Non-pigmented ciliary epithelial cell (primary cell): ENCODE measurements at places on chromosomes 12 and 14.

GRCh38 chr12:57243521-57244311 lies 7.3 kb downstream of the STAC3 start:
- DNase-seq: no peak

GRCh38 chr14:102351023-102351422 lies 11.7 kb downstream of the CINP start:
- DNase-seq: no peak

DNA sequence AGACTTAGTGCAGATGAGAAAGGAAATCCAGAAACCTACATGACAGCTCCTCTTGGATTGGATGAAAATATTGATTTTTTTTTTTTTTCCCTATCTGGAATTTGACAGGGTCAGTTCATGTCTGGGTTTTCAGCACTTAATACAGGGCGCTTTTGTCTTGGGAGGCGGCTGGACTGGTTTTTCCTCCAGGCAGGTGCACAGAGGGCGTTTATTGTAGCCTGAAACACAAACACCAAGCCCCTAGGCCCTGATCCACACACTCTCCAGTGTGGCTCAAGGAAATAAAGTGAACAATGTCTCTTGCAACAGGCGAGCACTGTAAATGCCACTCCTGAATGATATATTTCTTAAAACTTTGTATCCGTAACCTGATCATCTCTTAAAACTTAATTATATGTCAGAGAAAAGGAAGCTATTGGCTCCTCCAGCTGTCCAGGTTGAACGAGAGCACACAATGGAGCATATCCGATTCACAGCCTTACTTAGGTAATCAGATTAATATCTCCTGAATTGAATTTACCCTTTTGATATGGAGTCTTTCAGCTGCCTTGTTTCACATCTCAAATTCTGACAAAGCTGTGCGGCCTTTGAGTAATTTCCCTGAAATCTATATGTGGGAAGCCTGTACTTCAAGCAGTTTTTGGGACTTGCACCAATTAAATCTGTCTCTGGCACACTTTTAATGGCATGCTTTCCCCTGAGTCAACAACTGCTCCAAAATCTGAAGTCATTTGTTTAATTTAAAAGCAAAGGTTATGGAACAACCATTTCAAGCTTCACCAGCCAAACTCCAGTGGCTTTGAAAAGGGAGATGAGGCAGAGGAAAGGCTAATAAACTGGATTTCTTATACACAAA lies 485.7 kb downstream of the ZFP36L1 start:
- DNase-seq: no peak

- DNase-seq: peak; percentile 24
Observed at GRCh38 chr12:113030875-113031525, 25.5 kb upstream of the DTX1 start.

GRCh38 chr14:85565862-85566296 lies 35.9 kb downstream of the FLRT2 start:
- no peak for DNase-seq

DNA sequence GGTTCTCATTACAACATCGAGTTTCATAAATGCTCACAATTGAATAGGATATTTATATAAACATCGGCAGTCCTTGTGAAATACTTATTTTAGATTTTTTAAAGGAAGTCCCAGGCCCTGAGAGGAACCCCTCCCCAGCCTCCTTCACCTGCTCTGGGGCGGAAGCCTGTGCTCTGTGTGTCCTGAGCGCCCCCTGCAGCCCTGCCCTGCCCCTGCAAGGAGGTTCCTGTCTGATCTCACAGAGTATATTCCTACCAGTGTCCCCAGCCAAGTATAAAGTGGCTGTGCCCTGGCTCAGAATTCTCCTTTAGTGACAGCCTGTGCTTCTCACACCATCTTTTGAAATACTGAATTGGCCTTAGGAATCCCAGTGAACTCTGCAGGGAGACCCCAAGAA lies 659.5 kb downstream of the TMEM121 start:
- DNase-seq: no peak

DNA sequence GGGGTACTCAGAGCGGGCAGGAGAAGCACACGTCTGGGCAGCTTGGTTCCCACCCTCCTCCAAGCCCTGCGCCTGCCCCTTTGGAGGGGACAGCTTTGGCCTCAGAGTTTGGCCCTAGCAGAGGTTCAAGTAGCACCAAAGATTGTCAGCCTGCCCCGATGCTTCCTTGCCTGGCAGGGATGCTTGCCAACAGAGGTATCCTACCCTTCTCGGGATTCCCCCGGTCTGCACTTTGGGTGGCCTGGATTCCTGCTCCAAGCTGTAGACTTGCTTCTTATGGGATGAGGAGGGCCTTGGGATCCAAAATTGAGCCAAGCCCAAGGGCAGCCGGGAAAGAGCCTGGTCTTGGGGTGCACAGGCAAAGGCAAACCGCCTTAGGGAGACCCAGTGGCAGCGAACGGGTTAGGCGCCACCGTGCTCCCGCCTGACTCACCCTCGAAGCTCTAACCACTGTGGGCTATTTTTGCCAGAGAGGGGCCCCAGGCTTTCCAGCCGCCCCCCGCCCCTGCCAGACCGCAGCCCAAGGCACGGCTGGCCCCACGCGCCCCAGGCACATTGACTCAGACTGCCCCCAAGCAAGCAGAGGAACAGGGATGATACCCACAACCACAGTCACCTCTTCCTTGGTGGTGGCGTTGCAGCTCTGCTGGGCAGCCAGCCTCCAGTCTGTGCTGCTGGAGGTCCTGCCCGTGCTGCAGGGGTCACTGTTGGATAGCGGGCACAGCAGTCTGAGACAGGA lies 847 bp upstream of the WNT10B start:
- DNase-seq: no peak

DNA sequence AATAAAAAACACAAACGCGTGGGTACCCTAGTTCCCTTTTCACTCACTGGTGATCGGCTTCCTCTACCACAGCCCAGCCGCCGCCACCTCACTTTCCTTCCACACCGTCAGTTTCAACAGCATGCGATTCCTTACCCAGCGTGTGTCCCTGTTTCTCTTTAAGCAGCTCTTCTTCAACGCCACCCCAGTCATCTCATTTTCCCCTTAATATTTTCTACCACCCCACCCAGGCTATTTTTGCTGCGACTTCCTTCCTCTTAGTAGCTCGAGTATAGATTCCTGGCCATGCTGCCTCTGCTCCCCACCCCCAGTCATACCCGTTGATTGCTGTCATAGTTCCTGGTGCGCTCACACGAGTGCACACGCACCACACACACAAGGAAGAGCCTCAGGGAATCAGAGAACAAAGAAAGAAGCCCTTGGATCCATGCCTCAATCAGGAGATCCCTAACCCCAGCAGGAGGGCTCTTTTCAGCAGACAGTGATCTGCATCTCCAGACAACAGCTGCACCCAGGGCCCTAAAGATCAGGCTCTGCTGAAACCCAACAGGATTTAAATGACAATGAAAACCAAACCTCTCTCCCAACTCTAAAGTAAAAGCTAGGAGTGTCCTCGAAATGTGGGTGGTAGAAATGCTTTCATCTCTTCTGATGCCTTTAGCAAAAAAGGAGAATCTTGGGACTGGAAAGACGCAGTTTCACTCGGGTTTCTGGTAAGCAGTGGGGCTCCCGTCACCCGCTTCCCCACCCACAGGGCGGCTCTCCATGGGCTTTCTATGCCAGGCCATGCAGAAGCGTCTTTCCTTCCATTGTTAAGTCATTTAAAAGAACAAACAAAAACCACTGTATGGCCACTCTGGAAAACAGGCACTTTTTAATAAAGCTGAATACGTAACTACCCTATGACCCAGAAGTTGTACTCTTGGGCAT lies 23.8 kb downstream of the VPS37B start:
- DNase-seq: no peak

- DNase-seq: peak; percentile 32
Observed at GRCh38 chr12:78759367-78759766, 105.2 kb upstream of the SYT1 start.

- no peak for DNase-seq
Observed at GRCh38 chr14:93811020-93811419, 22.7 kb upstream of the PRIMA1 start.

DNA sequence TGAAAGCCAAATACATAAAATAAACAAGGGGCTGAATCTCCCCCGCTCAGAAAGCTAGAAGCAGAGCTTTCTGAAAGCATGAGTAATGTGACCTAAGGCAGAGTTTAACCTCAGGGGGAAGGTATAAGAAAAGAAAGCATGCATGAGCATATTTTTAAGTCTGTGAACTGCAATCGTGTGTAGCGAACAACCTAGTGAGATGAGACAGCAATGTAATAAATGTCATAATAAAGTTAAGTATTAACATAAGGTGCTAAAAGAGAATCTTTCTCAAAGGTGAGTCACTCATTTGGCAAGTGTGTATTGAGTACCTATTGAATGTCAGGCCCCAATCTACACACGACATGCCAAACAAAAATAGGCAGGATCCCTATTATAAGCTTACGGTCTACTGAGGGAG lies 14.2 kb upstream of the WDR20 start:
- DNase-seq: no peak

DNA sequence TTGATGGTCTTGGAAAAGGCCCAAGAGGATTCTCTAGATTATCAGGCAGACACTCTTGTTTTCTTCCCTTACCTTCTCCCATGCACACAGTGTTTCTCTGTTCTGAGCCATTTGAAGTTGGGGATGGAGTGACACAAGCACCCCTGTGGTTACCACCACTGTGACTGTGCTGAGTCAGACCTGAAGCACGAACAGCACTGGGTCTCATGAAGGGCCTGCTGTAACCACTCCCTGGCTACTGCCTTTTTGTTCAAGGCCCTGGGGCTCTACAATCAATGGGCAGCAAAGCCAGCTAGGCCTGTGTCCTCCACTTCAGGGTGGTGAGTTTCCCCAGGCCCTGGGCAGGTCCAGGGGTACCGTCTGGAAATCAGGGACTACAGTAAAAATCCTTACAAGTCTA lies 65.5 kb downstream of the TSPAN8 start:
- peak; percentile 14 for DNase-seq

- DNase-seq: no peak
Observed at GRCh38 chr14:68693926-68694325, 98.9 kb downstream of the ZFP36L1 start.

- DNase-seq: peak; percentile 62
Observed at GRCh38 chr14:22519877-22520685, 68.9 kb downstream of the DAD1 start.

DNA sequence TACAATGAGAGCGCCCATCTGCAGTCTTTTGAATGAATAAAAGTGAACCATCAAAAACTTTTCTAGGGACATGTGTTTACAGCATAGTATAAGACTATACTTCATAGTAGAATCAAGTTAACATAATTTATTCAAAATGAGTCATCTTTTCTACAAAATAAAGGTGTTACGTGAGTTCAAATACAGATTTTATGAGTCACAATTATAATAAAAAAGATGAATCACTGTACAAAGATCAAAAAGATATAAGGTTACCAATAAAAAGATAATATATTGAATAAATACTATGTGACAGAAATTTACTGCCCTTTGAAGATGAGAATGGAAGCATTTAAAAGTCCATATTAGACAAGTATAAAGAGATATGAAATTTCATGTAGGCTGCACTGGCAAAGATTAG lies 2.8 kb downstream of the MBIP start:
- no peak for DNase-seq

DNA sequence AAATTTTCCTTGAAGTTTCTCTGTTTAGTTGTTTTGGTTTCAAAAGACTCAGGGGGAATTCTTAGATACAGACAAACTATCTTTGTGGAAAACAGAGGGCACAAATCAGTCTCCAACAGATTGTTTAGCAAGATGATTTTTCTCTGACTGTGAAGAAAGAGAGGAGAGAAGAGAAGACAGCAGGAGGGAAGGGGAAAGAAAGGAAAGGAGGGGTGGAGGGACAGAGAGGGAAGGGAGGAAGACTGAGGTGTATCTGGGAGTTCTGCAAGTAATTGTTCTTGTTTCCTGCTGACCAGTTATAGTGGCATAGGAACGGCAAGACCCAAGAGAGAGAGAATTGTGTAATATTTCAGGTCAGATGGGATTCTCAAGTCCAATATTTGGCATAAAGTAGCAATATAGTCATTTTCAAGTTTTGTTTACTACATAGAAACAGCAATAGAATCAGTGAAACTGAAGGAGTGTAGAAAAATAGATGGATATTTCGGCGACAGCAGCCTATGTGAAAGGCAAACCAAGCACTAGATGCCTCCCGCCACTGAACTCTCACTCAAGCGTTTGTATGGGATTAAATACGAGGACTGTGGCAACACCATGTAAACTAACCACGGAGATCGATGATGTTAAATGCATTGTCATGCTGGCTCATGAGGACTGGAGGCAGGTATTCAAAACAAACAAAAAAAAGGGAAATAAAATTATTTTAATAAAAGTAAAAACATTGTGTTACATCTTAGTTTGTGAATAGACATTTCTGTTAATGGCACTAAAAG lies 342.5 kb downstream of the SLC16A7 start:
- no peak for DNase-seq

GRCh38 chr14:23093991-23094665 lies 808 bp downstream of the ACIN1 start:
- no peak for DNase-seq

- no peak for DNase-seq
Observed at GRCh38 chr12:92136026-92136730, 9.5 kb downstream of the BTG1 start.

DNA sequence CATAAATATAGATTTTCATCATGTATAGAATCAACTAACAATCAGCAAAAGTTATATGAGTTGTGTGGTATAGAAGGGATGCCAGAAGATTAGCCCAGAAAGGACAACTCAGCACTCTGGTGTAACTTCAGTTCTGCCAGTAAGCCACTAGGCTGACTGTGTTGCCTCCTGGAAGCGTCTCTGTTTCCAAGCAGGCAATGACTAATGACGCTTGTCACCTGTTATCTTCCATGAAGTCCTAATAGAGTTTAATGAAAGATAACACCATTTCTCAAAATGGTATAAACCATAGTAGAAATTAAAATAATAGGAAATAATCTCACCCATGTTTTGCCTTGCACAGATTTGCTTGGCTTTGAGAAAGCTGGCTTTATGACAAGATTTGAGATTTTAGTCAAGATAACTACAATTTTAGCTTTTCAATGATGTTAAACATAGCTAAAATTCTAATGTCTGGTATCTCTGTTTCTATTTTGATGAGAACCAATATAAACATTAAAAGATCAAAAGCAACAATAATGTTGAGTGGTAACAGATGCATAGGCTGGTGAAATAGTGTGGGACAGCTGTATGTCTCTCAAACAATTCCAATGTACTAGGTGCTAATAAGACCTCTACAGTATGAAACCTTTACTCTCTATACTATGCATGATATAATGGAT lies 9.0 kb upstream of the RNU6-7 start:
- DNase-seq: no peak

DNA sequence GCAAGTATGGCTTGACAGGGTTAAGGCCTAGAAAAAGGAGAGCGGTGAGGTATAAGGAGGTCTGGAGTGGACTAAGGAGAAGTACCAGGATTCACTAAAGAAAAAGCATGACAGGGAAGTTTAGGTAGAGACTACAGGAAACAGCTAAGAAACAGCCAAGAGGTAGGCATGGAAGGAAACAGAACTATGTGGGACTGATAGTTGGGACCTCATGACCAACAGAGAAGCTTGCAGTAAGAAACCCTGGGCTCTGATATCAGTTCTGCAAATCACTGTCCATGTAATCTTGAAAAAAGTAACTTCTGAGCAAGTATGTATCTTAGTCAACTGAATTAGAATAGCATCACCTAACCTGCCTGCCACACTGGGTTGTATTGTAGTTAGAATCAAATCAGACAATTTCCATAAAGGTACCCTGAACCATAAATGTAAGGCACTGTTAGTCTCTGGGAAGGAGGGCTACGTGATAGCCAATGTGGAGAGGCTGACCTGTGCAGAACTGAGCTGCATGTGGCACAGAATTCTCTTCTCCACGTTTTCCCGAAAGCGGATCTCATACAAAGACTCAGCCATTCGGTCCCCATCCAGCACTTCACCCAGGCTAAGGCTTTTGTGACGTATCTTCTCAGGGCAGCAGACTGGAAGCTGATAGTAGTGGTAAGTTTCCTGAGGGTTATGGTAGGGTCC lies 912 bp downstream of the TM9SF1 start:
- DNase-seq: no peak
